ENCODE measurements at places on chromosomes 2 and 18.

GRCh38 chr2:169222665-169223064, 139.7 kb downstream of the LRP2 start:
- DNase-seq = no peak

GRCh38 chr2:233451950-233452349, 97.7 kb downstream of the DGKD start:
- DNase-seq = no peak

DNA sequence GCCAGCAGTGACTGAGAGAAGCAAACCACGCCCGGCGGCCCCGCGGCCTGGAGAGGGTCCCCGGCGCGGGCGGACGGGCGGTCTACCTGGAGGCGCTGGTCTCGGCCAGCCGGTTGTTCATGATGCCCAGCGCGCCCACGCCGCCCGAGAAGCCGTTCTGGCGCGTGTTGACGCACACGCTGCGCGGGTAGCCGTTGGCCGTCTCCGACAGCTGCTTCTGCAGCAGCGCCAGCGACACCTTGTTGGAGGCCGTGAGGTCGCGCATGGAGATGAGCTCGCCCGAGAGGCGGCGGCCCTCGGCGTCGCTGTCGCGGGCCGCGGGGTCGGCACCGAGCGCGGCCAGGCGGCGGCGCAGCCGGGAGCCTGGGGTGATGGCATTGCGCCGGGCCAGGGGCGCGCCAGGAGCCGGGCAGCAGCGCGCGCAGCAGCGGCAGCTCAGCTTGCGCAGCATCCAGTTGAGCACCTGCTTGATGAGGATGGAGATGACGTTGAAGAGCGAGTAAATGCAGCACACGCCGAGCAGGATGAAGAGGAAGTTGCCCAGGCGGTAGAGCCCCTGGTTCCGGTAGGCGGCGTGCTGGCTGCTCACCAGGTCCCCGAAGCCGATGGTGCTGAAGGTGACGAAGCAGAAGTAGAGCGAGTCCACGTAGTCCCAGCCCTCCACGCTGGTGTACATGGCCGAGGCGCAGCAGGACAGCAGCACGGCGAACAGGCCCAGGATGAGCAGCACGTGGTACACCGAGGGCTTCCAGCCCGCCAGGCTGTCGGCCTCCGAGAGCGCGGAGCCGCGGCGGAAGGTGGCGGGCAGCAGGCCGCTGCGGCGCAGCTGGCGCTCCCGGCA, 118.1 kb downstream of the MSH2 start:
- DNase-seq = peak; percentile 54

- no peak for DNase-seq
Observed at GRCh38 chr2:72263043-72263775, 115.5 kb upstream of the CYP26B1 start.

- DNase-seq = no peak
Observed at GRCh38 chr2:142803158-142803557, 74.3 kb upstream of the KYNU start.

DNA sequence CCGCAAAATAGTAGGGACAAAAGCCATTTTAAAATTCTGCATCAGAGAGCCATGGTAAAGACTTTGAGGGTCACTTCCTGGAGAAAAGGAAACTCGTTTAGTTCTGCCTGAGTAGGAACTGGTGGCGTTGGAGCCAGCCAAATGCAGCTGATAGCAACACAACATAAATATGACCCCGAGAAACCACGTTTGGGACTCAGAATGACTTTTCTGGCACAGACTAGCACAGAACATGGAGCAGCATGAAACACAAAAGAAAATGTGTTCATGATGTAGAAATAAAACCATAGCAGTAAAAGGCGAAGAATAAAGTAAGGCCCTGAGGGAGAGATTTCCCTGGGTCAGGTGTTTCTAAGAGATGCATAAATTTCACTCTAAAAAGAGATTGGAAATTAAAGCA, 149.2 kb upstream of the KLHL29 start:
- no peak for DNase-seq

GRCh38 chr2:120510751-120511395, 164.9 kb downstream of the INHBB start:
- DNase-seq = no peak
